NCI-H774 (cell line): ENCODE measurements at places on chromosomes 1 and 21.

DNA sequence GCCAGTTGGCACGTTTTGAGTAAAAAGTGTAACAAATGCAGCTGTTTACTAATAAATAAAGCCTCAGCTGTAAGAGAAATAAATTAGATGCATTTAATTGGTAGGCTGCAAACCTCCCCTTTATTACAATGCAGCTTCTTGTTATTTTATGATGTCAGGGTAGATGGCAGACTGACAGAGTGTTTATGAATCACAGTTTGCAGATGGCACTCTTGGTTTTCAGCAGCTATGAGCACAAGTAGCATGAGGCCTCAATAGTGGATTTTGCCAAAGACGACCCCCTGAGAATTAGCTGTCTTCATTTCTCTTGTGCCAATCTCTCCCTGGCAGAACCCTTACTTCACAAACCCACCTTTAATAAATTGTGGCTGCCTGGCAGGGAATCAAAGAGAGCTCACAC is 161.2 kb upstream of the C1orf87 start:
- DNase-seq, result no peak

DNA sequence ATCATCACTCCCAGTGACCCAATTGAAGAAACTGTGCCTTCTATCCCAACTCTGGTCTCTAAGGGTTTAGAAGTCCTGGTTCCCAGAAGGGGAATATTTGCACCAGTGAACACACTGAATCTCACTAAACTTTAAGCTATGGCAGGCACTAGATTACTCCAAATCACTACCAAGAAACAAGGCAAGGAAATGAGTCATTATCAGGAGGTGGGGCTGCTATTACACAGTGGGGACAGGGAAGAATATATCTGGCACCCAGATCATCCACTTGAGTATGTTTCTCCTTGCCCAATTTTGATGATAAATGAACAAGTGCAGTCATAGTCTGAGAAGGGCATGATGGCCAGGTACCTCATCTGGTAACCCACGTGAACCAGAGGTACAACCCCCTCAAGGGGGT is 7.0 kb downstream of the MRPL9 start:
- DNase-seq, result no peak

GRCh38 chr1:245651093-245651492 is 496.3 kb downstream of the KIF26B start:
- DNase-seq, result no peak

DNA sequence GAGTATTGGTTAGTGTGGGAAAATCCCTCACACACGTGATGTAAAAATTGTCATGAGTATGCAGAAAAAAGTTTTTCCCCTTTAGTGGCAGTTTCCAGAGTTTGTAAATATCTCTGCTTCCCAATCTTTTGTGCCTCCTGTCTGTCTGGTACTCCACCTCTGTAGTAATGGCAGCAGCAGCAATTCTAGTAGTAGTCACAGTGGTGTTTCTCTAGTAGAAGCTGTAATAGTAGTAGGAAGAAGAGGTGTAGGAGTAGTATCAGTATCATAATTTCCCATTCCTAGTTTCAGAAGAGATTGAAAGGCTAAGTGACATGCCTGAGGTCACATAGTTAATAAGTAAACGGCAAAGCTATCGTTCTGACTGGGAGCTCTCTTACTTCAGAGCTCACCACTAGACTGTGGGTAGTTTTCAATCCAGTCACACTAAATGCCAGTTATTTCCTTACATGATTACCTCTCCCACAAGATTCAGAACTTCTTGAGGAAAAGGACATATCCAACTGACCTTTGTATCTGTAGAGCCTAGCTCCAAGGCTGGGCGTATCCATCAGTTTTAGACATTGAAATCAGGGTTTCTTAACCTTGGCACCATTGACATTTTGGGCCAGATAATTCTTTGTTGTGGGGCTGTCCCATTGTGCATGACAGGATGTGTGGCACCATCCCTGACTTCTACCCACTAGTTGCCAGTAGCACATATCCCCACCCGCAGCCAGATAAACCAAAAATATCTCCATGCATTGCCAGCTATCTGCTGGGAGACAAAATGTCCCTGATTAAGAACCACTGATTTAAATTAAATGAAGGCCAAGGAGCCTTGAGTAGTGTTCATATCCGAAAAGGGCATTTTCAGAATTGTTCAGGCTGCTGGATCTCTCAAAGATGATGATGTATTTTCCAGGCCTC is 135.9 kb downstream of the FGGY start:
- no peak for DNase-seq

DNA sequence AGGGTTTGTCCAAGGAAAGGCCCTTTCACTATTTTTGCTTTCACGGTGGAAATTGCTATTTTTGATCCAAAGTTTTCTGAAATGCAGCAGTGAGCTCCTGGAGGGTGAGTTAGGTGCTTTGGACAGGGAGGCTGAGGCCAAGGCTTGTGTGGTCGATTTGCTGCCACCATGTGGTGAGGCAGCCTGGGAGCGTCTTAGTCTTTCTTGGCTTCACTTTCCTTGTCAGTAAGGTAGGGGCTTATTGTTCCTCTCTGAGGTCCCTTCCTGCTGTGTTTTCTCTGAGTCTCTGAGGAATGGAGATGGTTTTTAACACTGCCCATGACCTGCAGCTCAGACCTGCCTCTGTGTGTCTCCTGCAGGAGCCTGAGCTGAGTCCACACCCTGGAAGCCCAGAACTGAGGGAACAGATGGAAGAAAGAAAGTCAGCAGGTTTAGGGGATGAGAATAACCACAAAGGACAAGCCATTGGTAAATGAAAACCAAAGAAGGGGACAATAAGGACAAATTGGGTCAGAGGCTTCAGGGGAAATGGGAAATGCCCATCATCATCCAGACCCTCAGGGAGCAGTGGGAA is 20.1 kb upstream of the S100A10 start:
- DNase-seq, result no peak
